ENCODE measurements at places on chromosomes 6 and 20.

GRCh38 chr6:149887343-149887742 is 10.6 kb downstream of the RAET1E start:
- DNase-seq: no peak

GRCh38 chr6:160737934-160738333 is 35.9 kb downstream of the PLG start:
- DNase-seq: no peak

- DNase-seq: no peak
Observed at GRCh38 chr6:92479831-92480230, 939.5 kb downstream of the EPHA7 start.

GRCh38 chr6:114049367-114049966 is 78.5 kb upstream of the HDAC2 start:
- DNase-seq: no peak

GRCh38 chr6:166977621-166978525 is 21.3 kb upstream of the CEP43 start:
- DNase-seq: no peak
